ENCODE measurements at places on chromosomes 3 and 15.

DNA sequence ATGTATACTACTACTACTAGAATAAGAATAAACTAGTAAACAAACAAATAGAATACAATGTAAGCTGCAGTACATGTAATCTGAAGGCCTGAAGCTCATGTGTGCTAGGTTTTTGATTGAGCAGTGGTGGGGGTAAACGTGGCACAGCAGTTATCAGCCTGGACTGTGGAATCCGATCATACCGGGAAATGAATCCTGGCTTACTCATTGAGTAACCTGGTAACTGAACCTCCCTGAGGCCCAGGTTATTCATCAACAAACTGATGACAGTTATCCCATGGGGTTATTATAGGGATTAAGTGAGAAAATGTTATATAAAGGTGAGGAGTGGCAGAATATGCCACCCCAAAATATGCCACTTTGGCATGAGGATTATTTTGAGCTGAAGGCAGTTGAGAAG, 339.1 kb downstream of the FHIT start:
- DNase-seq, result no peak

- DNase-seq, result no peak
These were observed 963.4 kb upstream of the CFAP20DC start for GRCh38 chr3:60013241-60013640.

DNA sequence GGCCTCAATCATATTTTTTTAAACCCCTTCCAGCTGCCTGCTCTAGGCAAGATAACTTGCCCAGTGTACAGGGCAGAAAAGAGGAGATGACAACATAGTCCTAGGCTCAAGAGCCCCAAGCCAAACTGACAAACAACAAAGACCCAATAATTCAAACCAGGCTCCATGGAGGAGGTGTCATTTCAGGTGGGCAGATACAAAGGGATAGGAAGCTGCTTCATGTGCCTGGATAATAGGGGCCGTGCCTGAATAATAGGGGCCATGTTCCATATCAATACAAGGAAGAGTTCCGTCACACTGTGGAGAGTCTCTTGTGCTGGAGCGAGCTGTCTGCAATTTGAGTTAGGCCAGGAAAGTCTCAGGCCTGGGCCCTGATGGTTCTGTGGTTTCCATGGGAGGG, 35.4 kb upstream of the TRIM71 start:
- DNase-seq, result no peak

GRCh38 chr3:194245975-194246561, 105.1 kb downstream of the CPN2 start:
- DNase-seq, result no peak

DNA sequence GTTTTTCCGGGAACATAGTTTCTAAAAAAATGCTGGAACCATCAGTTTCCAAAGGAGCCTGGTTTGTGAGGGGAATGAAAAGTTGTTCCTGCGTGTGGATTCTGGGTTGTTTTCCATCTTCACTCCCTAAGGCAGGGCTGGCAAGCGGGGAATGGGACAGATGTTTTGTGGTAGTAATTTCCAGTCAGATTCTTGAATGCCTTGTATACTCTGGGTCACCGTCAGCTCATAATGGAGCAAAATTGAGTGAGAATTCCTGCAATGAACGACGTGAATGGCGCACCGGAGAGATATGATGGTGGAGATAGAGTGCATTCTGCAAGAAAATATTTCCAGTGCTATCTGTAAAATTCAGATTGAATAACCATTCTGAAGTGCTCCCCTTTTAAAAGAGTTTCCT, 19.9 kb downstream of the EEFSEC start:
- no peak for DNase-seq

DNA sequence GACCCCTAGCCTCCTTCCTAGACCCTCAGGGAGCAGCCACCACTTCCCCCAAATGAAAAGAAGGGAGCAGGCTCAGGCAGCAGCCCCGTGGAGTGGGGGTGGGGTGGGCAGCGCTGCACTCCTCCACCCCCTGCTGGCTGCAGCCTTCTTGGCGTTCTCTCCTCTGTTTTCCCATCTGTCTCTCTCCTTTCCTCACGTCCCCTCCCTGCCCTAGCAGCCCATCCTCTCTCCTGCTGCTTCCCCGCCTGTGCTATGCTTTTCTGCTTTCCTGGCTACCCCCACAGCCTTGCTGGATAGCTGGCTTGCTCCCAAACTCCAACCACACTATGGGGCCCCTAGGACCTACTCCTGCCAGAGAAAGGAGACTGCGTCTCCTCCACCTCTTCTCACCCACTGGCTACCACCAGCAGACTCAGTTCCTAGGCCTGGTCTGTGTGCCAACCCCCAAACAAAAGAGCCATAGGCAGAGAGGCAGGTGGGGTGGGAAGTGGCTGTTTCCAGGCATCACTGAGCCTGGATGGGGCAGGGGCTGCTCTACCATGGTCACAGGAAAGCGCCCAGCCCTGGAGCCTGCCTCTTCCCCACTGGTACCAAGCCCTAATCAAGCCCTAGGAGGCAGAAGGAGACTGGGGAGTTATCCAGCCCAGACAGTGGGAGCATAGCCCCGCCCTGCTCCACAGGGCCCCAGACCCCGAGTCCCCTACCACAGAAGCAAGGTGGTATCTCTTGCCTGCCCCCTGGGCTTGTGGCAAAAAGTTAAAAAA, 3.4 kb upstream of the DISP2 start:
- no peak for DNase-seq

GRCh38 chr3:54353546-54353945, 231.2 kb downstream of the CACNA2D3 start:
- DNase-seq, result no peak

- no peak for DNase-seq
These were observed 19.9 kb upstream of the SCN10A start for GRCh38 chr3:38835939-38836338.

GRCh38 chr3:191901741-191902140, 440.8 kb downstream of the PYDC2 start:
- no peak for DNase-seq

DNA sequence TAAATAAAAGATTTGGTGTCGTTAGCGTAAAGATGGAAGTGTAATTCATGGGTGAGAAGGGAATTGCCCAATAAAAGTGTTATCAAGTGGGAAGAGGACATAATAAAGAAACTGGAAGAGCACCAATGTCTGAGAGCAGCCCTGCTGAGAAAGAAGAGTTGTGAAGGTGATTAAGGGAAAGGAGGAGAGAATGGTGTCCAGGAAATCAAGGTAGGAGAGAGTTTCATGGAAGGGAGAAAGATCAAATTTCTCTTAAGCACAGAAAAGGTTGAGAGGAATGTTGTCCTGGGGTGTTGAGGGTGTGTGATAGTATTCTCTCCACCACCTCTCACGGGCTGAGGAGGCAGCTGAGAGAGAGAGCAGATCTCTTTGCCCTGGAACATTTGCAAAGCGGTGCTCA, 339.7 kb downstream of the SATB1 start:
- DNase-seq, result no peak

DNA sequence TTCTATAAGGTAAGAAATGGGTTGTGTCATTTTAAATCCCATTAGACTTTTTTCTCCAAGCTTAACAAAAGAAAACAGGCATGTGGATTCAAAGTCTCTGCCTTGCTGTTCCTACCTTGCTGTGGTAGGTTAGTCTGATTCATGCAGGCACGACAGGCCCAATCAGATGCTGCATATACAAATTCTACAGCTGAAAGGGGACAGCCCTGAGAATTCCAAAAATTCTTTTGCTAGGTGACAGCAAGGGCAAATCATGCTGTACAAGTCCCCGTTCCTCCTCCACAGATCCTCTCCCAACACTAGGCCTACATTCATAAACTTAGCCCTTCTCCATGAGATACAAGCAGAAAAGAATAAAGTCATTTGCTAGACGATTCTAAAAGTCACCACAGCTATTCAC, 161.2 kb upstream of the THBS1 start:
- DNase-seq, result no peak

DNA sequence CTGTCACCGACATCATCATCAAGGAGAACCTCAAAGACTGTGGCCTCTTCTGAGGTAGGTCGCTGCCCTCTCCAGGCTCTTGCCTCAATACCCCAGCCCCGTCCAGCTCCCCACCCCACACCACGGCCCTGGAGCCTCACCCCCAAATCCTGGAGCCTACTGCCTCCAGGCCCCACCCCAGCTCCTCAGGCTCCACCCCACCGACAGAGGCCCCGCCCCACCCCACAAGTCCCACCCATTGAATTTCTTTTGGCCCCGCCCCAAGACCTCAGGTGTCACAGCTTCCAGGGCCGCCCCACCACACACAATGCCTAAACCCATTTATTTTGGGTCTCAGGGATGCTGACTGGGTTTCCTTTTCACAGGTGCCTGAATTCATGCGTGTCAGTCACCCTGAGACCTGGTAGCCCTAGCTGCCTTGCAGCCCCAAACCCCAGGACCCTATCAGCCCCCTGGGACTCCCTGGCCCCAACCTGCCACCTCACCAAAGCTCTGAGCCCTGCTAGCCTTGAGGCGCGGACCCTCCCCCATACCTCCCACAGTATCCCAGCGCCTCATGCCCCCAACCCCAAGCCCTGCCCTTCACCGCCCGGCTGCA, 3.6 kb downstream of the GNAT1 start:
- DNase-seq, result no peak

- DNase-seq, result peak; percentile 71
These were observed 596 bp downstream of the PRKAR2A start for GRCh38 chr3:48847053-48847503.

GRCh38 chr3:179309225-179310078, 13.4 kb upstream of the ZNF639 start:
- no peak for DNase-seq

DNA sequence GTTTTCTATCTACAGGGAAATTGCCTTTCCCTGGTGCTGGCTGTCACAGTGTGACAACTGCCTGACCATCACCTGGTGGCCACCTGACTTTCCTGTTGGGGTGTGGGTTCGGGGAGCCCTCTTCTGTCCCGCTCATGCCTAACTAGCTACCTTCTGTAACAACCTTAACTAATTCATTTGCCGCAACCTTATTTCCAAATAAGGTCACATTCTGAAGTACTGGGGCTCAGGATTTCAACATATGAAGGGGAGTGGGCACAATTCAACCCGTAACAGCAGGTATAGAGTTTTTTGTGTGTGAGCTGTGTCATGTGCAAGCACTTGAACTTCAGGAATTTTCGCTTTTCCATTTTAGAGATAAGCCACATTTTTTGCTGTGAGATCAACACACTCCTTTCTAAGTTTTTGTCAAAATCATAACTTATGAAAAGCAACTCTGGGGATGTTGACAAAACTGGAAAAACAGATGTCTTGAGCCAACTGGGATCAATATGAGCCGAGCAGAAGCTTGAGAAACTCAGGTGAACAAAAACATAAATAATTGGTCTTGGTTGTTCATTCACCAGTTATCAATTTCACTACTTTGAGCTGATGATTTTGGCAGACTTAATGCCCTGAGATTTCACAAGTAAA, 242.0 kb upstream of the RGMA start:
- no peak for DNase-seq

- no peak for DNase-seq
These were observed 158.3 kb downstream of the SLCO3A1 start for GRCh38 chr15:92011611-92012367.

DNA sequence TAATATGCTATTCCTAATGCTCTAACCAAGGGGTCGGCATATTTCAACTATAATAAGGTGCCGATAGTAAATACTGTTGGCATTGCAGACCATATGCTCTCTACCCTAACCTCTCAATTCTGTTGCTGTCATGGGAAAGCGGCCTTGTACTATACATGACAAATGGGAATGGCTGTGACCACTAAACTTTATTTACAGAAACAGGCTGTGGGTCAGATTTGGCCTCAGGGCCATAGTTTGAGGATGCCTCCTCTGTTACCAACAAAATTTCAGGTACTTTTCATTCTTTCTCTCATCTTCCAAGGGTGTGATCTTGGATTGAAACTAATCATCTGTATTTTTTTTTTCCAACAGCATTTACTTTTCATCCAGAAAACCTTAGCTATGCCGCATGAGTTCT, 242.0 kb downstream of the MAGI1 start:
- DNase-seq, result no peak

DNA sequence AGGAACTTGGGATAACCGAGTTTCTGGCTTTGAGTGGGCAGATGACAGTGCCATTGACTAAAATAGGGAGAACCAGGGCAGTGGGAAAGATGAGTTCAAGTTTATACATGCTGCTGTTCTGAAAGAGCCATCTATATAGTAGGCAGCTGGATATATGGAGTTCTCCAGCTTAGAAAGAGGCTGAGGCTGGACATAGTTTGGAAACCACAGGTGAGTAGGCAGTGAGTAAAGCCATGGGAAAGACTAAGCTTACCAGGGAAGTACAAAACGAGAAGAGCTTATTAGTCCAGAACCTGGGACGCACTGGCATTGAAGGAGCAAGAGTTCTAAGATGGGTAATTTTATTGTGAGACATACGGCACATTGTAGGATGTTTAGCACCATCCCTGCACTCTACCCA, 54.2 kb downstream of the MSL2 start:
- DNase-seq, result no peak

DNA sequence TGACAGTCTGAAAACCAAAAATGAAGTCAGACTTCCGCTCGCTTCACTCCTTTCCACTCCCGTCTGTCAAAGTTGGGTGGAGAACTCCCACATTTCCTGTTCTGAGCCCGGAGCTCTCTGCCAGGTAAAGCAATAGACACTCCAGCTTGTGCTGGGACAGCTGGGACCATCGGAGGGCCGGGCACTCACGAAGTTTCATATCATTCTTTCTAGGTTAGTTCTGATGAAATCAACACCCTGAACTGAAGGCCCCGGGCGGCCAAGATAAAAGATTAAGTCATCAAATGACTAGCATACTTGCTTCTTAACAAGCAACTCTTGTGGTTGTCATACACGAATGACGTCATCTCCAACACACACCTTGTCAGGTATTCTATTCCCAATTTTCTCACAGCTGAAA, 42.1 kb downstream of the MAGI1 start:
- DNase-seq, result peak; percentile 14

DNA sequence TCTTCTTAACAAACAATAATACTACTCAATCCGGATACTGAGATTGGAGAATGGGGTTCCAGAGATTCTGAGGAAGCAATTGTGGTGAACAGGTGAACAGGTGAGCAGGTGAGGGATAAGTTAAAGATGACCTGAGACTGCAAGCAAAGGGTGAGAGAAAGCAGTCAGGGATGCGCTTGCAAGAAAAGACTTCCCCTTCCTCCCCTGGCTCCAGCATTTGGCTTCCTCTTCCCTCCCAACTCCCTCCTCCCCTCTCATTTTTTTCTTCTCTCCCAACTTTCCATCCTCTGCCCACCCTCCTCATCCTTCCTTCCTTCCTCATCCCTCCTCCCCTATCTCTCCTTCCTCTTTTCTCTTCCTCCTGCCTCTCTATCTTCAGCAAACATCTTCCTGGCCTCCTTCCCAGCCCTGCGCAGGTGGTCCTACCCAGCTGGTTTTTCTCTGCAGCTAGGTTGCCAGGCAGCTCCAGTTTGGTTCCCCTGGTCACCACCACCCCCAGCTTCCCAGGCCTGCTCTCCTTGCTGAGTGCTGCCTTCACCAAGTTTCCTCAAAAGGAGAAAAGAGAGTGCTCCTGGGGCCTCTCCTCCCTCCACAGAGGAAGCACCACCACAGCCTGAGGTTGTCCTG, 10.4 kb upstream of the VIPR1 start:
- DNase-seq, result peak; percentile 10

Data from mucosa of gallbladder (tissue), 1 donor.